GM23248 (cell line): ENCODE measurements at places on chromosomes 5 and 9.
A peak's percentile ranks its signal among the peaks of the same experiment; 100 is the strongest.

DNA sequence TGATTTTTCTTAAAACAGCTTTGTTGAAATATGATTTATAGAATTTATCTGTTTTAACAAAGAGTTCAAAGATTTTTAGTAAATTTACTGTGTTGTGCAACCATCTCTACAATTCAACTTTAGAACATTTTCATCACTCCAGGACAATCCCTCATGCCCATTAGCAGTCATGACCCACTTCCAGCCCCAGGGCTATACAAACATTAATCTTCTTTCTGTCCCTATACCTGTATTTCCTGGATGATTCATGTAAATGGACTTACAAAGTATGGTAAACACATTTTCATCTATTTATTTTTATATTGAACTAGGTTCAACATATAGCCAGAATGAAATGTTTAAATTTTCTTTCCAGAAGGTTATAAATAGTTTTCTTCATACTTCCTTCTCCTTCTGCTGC lies 127.8 kb upstream of the CCDC180 start:
- no peak for DNase-seq

DNA sequence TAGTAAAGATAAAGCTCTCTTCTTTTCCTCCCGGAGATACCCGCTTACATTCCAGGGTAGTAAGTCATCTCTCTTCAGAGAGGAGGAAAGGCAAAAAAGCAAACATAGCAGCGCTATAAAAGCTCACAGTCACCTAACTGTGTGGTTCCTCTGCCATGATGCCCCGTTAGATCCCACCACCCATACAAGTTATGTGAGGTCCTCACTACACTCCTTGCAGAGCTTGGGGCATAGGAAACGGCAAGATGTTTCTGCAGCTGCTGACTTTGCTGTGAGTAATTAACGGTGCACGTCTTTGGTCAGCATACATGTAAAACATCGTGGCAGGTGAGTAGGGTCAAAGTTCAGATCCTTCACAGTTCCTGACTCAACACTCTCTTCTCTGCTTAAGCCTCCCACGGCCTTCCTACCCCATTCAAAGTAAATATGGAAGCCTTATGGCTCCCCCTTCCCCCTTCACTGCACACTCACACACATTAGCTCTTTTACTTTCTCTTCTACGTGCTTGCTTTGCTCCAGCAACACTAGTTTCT lies 218.9 kb downstream of the DIRAS2 start:
- DNase-seq, result no peak

GRCh38 chr5:40027400-40027799 lies 602.6 kb upstream of the DAB2 start:
- DNase-seq, result no peak

GRCh38 chr9:25557645-25558300 lies 120.5 kb downstream of the TUSC1 start:
- DNase-seq, result no peak

- DNase-seq, result peak; percentile 58
Observed at GRCh38 chr5:78927657-78928282, 57.3 kb downstream of the ARSB start.

DNA sequence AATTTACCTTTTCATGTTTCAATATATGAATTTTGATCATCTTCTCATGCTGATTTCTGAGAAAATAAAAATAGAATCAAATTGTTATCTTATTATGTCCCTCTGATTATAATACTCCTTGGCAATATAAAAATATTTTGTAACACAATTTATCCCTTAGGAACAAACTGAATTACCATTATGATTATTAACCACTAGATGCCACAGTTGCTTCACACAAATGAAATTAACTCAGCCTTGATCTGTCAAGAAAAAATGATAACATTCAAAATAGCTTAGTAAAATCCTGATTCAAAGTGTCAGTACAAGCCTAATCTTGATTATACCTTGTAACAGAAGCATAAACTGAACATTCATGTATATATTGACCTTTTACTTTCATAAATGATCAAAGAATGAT lies 4.8 kb upstream of the CHSY3 start:
- peak; percentile 48 for DNase-seq

DNA sequence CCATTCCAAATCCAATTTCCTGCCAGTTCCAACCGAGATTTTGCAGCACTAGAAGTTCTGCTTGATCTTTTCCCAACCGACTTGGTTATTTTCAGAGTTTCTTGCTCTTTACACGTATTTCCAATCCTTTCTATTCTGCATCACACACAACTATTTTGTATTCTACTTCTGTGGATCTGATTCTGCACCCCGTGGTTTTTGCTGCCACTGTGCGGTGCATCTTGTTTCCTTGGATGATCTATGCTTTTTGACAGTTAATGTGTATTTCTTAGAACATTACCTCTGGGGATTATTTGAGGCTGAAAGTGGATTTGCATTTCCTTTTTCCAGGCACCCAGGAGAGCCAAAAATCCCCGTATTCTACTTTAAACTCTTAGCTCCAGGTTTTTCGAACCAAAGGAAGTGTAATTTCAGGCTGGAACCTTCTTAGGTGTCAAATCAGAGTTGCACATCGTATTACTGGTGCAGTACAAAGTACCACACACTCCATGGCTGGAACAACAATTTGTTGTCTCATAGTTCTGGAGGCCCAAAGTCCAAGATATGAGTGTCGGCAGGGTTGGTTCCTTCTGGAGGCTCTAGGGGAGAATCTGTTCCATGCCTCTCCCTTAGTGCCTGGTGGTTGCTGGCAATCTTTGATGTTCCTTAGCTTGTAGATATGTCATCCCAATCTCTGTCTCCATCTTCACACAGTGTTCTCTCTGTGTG lies 14.7 kb upstream of the SARDH start:
- DNase-seq, result no peak

DNA sequence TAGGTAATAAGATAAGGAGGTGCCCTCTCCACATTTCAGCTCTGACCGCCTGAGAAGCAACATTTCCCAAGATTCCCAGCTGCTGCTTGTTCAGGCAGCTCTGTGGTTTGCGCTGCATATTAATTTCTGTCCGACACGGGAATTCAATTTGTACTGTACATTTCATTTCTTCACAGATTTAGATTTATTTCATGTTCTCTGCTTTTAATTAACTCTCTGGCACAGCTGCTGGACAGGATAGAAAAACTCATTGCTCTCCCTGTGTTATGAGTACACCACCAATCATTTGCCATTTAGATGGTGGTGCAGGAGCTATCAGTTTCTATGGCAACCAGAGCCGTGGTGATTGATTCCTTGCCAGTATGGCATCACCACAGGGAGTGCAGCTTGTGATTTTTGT lies 558.5 kb downstream of the DMRTA1 start:
- DNase-seq, result peak; percentile 23
